ENCODE measurements at places on chromosomes 3 and 15.

- DNase-seq: no peak
Observed at GRCh38 chr15:92745845-92746271, 90.3 kb upstream of the FAM174B start.

DNA sequence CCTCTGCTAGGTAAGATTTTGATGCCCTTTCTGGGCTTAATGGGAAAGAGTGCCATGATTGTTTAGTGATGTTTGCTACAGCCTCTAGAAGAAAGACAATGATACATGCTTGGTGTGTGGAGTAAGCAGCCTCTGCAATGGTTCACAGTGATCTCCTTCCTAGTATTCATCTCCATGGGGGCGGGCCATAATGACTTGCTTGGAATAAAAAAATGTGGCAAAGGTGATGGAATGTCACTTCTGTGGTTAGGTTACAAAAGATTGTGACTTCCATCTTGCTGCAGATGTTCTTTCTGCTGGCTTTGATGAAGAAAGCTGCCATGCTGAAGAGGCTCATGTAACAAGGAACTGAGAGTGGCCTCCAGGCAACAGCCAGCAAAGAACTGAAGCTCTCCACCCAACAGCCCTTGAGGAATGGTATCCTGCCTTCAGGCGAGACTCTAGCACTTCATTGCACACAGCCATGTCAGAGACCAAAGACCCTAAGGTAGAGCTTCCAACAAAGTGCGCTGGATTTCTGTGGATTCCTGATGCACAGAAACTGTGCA, 139.1 kb upstream of the LRIG1 start:
- no peak for DNase-seq

- DNase-seq: no peak
Observed at GRCh38 chr3:128337305-128337704, 129.4 kb downstream of the DNAJB8 start.

DNA sequence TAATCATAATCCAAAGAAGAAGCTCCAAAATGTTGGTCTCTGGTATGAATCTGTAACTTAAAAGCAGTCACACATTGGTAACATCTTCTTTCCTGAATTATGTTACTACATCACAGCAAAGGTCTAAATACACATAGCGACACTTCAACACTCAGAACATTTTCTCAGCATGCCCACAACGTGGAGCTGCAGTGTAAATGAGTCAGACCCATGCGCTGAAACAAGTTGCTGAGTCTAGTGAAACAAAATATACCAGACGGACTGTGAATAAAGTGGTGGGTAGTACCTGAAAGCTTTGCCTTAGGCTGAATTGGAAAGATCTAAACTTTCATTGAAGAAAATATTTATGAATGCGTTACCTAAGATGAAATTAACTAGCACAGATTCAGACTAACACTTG, 33.2 kb upstream of the GOLGA8B start:
- no peak for DNase-seq

DNA sequence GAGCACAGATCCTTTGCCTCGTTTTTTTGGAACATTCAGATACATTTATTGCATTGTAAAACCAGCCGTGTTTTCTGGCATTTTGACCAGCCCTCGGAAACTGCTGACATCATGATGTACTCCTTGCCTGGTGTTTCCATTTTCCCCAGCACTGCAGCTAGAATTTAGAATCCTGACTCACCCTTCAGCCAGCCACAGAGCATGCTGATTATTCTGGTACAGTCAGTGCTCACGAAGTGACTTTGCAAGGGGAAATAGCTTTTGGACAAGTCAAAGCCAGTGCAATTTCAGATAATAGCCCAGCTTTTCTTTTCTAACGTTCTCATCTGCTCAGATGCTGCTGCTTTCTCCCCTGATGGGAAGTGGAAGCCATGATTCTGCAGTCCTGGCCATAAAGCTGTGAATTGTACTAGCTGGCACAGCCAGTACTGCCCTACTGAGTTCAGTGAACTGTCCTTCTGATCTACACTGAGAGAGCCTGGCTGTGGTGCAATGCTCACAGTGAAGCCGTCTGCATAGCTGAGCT, 12.1 kb upstream of the CNBP start:
- no peak for DNase-seq

- DNase-seq: no peak
Observed at GRCh38 chr3:152628496-152628895, 206.4 kb upstream of the P2RY1 start.

DNA sequence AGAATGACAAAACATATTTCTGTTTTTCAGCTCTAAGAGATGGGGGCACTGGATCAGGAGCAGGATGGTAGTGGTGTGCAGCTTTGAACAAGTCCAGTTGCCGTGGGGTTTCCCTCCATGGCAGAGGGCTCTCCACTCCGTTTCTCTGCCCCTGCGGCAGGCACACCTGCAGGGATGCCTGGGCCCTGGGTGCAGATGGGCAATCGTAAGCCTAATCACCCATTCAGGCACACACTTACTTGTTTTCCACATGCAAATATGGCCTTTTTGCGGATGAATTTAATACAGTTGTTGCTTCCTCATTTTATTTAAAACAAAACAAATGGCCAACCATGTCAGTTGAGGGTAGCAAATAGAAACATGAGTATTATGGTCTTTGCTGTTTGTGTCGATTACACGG, 85.1 kb downstream of the LPP start:
- no peak for DNase-seq

DNA sequence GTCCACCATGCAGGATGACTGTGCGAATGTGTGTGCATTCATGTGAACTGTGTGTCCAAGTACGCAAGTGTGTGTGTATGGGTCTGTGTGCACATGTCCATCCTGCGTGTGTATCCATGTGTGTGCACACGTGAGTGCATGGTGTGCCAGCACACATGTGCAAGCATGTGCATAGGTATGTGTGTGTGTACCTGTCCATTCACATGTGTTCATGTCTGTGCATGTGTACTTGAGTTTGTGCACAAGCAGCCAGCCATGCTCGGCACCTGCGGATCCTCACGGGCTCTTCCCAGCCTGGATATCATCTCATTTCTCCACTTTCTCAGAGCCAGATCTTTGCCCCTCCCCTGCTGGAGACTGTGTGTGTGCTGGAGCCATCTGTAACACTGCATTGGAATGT, 18.7 kb upstream of the PLXNA1 start:
- no peak for DNase-seq

GRCh38 chr3:47882338-47882737, 79.4 kb downstream of the DHX30 start:
- DNase-seq: no peak

- DNase-seq: no peak
Observed at GRCh38 chr3:126456766-126457388, 18.8 kb downstream of the ZXDC start.

Measured in activated naive CD4-positive, alpha-beta T cell treated with anti-CD3 and anti-CD28 coated beads, Interleukin-2, amount 50 U/mL, for 16 hours (primary cell).